ENCODE measurements at places on chromosomes 5 and 9. TPM values are rescaled to one million over a fixed set of nuclear protein-coding genes. Genes with fewer than 3 reads are reported as not detected.

The DCP2 gene
- 67.9 TPM for total RNA-seq

The ADAMTS6 gene
- 9.6 TPM for total RNA-seq

The BTNL3 gene
- not detected for total RNA-seq

The COL23A1 gene
- total RNA-seq: not detected

The ADRB2 gene
- total RNA-seq: 2.1 TPM

The SAXO1 gene
- 0.38 TPM for total RNA-seq

The CXCL14 gene
- total RNA-seq: not detected

The PCDHGA12 gene
- not detected for total RNA-seq

The SLC36A2 gene
- not detected for total RNA-seq

The PCDHGB4 gene
- total RNA-seq: 0.25 TPM

The IFNA10 gene
- not detected for total RNA-seq

The IRX4 gene
- not detected for total RNA-seq

The MEIKIN gene
- total RNA-seq: 2.7 TPM

The DNAJC21 gene
- total RNA-seq: 62.6 TPM

The NPR3 gene
- total RNA-seq: not detected

The SPRY4 gene
- total RNA-seq: not detected

The PTPN3 gene
- not detected for total RNA-seq

The FAM169A gene
- total RNA-seq: 23.7 TPM

The OMD gene
- not detected for total RNA-seq

The NMUR2 gene
- not detected for total RNA-seq

The FCHO2 gene
- total RNA-seq: 4.6 TPM

The PTGDS gene
- total RNA-seq: not detected

The WDR38 gene
- total RNA-seq: not detected

The TCF7 gene
- total RNA-seq: 910 TPM

The TMEM174 gene
- total RNA-seq: not detected

The SLC23A1 gene
- total RNA-seq: 0.34 TPM

The NRARP gene
- 2.5 TPM for total RNA-seq

The PCDHGB7 gene
- 0.25 TPM for total RNA-seq

The CAMLG gene
- 35.7 TPM for total RNA-seq

The PDE6A gene
- total RNA-seq: not detected

The FAM153A gene
- 116 TPM for total RNA-seq

The RNF208 gene
- total RNA-seq: 0.91 TPM

The HTR4 gene
- not detected for total RNA-seq

The MIGA2 gene
- total RNA-seq: 77.9 TPM

The PCDHGA7 gene
- 0.33 TPM for total RNA-seq

The SLC6A19 gene
- total RNA-seq: not detected

The PPP2R2B gene
- total RNA-seq: 1.8 TPM

The ERGIC1 gene
- 68.0 TPM for total RNA-seq

The CARD9 gene
- 0.70 TPM for total RNA-seq

The ZNF483 gene
- total RNA-seq: 18.5 TPM

The FOXD4L4 gene
- 0.44 TPM for total RNA-seq

The OR1L1 gene
- not detected for total RNA-seq

The SLC34A1 gene
- 0.16 TPM for total RNA-seq

The PNPLA7 gene
- 15.7 TPM for total RNA-seq

The CTSV gene
- not detected for total RNA-seq

The CNTNAP3 gene
- not detected for total RNA-seq

The FBP2 gene
- total RNA-seq: not detected

The TMEM171 gene
- not detected for total RNA-seq

The BARX1 gene
- not detected for total RNA-seq

The SMIM32 gene
- not detected for total RNA-seq

The SPATA31E1 gene
- total RNA-seq: not detected
